ENCODE measurements at places on chromosomes 2 and 18. TPM values are rescaled to one million over a fixed set of nuclear protein-coding genes. Genes with fewer than 3 reads are reported as not detected.
A peak's percentile ranks its signal among the peaks of the same experiment; 100 is the strongest.

DNA sequence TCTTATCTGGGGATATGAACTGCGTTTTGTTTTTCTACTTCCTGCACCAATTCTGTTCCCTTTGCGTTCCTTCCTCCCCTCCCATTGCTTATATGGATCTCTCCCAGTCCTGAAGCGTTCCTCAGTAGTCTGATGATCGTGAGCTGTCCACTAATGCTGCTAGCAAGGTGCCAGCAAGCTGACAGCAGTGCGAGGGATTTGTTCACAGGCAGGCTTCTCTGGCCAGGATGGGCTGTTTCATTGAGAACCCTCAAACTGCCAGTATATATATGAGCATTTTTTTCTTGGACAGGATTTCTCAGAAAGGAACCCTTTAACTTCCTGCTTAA lies 40.1 kb downstream of the GTF3C3 start:
- DNase-seq = no peak

DNA sequence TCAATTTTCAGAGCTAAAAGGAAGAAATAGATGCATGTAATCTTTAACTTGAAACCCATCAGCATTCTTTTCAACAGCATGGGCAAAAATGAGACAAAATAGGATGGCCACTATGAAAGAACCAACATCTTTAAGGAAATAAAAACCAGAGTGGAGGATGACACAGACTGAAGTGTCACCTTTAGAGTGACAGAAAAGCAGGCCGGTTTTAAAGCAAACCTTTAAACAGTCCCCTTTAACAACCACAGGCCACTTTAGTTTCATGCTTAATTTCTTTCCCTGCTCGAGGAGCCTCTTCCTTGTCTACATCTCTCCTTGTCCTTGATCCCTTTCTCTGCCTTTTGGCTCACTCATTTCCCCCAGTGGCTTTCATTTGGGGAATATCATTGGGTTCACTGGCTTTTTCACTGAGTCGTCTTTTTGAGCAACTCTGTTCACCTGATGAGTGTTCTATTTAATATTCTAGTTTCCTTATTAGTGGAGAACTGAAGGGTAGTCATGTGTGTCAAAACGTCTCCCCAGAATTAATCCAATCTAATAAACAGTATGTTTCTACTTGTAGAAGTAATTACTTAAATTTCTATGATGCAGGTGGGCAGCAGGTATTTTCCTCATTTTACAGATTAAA lies 72.5 kb downstream of the DOCK10 start:
- no peak for DNase-seq

DNA sequence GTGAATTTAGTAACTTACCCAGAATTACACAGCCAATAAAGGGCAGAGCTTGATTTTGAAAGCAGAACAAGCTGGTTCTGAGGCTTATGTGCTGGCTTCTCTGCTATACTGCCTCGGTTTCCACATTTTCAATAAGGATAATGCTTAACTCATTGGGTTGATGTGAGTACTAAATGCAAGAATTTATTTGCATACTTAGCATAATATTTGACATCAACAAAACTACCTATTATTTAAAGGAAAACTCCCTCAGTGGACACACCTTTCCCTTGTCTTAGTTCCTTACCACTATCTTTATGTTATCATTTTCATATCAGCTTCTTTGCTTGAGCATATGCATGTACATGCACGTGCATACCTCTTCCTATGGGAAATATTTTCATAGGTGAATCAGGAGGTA lies 3.0 kb upstream of the TGFA start:
- DNase-seq = no peak

DNA sequence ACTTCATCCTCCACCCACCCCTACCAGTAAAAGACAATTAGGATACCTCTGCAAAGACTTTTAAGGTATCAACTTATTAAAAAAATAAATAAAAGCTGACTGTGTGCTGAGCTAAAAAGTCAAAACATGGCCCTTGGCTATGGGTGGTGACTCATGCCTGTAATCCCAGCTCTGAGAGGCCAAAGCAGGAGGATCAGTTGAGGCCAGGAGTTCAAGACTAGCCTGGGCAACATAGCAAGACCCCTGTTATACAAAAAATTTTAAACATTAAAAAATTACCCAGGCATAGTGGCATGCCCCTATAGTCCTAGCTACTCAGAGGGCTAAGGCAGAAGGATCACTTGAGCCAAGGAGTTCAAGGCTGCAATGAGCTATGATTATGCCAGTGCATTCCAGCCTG lies 297.4 kb upstream of the FBXO11 start:
- no peak for DNase-seq

DNA sequence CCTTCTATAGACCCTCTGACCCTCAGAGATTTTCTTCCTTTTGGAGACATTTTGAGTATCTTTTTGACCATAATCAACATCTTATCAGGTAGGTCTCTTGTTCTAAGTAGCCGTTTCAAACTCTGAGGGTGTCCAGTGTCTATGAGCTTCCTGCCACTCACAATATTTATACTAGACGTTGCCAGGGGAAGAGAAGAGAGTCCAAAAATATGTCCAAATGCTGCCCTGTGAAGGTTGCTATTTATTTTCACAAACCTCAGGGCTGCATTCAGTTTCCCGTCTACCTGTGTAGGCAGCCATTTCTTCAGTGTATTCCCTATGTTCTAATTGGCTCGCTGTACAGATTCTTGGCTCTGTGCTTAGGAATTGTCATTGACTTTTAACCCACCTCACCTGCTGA lies 986 bp upstream of the DSG1 start:
- no peak for DNase-seq

DNA sequence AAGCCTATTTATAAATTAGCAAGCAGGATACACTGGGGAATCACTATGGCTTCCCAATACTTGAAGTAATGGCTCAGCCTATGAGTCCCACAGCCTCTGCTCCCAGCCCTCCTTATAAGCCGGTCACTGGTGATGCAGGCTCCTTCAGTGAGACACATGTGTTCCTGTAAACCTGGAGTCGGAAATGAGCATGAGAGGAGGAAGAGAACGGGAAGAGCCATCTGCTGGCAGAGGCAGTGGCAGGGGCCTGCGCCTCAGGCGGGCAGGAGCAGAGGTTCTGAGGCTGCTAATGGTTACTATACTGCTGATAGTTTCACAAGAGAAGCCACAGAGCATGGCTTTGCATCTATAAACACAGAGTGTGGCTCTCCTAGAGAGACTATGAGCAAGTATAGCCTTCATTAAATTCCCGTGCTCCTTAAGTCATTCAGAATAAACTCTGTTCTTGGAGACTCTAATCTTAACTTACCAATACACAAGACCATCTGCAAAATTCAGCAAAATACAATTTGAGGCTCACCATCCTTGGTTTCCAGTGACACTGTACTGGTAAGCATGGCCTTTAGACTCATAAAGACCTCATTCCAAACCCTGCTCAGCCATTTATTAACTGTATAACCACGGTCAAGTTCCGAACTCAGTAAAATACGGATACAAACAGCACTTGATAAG lies 63.3 kb downstream of the FBXO15 start:
- no peak for DNase-seq

- no peak for DNase-seq
Measured at GRCh38 chr2:75454241-75454620, 106.5 kb downstream of the EVA1A start.

- no peak for DNase-seq
Measured at GRCh38 chr2:240439698-240440151, 4.3 kb downstream of the GPC1 start.

DNA sequence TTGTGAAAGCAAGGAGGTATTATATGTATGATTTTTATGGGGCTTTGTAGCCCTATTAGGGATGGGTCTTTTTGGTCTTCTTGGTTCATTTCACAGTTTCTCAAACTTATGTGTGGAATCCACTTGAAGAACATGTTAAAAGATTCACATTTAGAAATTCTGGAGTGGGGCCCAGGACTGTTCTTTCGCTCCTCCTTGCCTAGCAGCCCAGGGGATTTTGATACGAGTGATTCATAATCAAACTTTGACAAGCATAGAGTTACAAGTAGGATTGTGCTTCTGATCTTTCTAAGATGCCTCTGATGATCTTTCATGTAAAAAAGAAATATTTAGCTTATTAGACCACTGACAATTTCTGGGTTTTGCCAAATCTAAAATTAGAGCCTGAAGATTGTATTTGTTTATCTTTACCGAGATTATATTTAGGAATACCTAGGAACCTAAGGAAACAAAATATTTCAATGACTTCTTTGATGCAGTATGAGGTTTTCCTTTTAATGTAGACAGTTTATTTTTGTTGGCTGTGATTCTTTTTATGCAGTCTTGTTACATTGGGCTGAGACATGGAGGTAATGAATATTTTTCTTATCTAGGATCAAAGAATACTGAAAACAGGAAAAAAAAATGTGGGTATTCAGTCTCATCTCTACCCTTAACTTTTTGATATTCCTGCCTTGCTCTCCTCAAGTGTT lies 324.0 kb downstream of the PARD3B start:
- no peak for DNase-seq

DNA sequence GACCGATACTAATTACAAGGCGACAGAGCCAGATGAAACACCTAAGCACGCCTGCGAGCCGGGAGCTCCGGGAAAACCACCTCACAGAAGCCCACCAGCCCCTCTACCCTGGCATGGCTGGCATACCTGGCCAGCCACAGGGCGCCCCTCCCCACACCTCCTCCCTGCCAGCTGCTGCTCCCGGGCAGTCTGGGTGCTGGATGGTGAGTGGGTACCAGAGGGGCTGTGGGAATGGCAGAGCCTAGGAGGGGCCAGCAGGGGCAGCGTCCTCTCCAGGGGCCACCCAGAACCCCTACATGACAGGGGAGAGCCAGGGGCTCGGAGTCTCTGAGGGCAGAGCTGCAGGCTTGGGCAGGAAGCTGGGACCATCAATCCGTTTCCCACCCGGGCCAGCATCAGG lies 58.7 kb upstream of the GPC1 start:
- DNase-seq = no peak

RAMP1 gene
- not detected for total RNA-seq

DNA sequence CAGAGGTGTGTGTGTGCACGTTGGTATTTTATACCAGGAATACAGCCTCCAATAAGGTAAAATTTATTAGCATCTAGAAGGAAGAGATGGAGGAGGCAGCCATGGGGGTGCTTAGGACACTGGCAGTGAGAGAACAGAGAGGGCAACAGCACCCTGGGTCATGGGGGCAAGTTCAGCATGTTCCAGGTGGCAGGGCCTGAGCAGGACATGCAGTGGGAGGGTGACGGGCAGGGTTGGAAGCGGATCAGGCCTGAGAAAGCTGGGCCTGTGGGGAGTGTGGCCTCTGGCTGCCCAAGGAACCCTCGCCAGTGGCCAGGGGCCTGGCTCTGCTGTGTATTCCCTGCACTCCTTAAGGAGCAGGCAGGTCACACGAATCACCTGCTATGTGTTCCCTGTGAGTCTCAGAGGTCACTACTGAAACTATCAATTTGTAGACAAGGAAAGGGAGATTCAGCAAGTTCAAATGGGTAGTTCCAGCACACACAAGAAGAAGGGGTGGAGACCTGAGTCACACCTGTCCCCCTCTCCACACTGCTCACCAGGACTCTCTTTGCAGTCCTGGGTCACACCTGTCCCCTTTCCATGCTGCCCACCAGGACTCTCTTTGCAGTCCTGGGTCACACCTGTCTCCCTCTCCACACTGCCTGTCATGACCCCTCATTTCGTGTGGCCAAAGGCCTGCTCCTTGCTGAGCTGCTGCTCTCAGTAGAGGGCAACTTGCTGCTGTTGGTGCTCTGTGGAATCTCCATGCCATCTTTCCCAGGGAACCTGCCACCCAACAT lies 463.9 kb upstream of the HS6ST1 start:
- peak; percentile 31 for DNase-seq

DNA sequence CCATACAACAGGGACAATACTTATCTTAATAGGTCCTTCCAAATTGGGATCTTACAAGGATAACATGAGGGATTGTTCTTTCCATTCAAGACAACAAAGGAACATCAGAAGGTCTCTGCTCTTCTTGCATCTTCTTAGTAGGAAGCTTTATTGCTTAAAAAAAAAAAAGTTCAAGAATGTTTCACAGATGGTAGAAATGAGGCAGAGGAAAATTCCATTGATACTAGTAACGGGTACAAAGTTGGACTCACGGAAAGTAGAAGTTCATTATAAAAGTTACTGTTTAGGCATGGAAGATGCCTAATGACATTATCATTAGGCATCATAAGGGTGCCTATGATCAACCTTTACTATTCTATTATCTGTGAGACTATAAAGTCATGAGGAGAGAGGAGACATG lies 136.2 kb downstream of the LAMA3 start:
- no peak for DNase-seq
